ENCODE measurements at places on chromosomes 4 and X.

GRCh38 chr4:108556588-108557200, 63.7 kb upstream of the RPL34 start:
- no peak for DNase-seq

DNA sequence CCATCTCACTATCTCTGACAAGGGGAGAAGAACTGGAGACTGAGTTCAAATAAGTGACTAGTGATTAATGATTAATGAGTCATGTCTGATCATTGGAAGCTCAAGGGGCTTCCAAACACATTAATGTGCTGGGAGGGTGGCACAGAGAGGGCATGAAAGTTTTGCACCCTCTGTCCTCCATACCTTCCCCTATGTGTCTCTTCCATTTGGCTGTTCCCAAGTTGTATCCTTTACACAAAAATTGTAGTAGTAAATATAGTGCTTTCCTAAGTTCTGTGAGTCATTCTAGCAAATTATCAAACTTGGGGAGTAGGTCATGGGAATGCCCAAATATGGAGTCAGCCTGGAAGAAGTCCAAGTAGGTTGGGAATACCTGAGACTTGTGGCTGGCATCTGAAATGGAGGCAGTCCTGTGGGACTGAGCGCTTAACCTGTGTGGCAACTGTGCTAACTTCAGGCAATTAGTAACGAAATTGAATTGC, 4.1 kb upstream of the FAM200B start:
- no peak for DNase-seq

- no peak for DNase-seq
These were observed 245.5 kb downstream of the BANK1 start for GRCh38 chr4:102036016-102036415.

- DNase-seq: no peak
These were observed 220.7 kb downstream of the CAMK2D start for GRCh38 chr4:113540859-113541258.

DNA sequence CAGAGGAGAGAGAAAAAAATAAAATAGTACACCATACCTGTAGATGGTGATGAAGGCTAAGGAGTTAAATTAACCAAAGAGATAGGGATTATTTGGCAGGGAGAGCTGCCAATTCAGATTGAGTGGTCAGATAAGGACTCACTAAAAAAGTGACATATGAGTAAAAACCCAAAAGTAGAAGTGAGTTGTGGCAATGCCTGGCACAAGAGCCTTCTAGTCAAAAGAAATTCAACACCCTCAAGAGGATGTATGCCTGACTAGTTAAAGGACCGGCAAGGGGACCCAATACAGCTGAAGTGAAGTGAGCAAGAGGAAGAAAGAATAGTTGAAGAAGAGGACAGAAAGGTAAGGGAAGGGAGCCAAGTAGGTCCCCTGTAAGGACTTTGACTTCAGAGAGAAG, 34.9 kb downstream of the ELF2 start:
- no peak for DNase-seq

- DNase-seq: no peak
These were observed 35.4 kb downstream of the CCSER1 start for GRCh38 chr4:90162566-90162965.

- no peak for DNase-seq
These were observed 66.0 kb upstream of the DDX60 start for GRCh38 chr4:168384437-168385141.
